ENCODE measurements at places on chromosomes 4 and X.

GRCh38 chr4:78517050-78517652 is 34.4 kb upstream of the ANXA3 start:
- peak; percentile 30 for DNase-seq

DNA sequence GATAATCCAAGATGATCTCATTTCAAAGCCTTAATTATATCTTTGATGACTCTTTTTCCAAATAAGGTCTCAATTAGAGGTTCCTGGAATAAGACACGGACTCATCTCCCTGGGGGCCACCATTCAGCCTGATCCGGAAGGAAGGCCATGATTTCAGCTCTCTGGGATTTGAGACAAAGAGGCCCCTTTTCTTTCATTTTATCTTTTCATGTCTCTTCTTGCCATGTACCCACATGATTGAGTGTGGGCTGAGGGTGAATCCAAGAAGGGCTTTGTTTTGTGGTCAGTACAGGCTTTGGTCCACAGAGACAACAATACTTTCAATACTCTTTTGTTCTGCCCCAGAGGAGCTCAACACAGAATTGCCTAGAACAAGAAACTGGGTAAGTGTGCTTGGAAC is 261.2 kb downstream of the TRIML1 start:
- no peak for DNase-seq

DNA sequence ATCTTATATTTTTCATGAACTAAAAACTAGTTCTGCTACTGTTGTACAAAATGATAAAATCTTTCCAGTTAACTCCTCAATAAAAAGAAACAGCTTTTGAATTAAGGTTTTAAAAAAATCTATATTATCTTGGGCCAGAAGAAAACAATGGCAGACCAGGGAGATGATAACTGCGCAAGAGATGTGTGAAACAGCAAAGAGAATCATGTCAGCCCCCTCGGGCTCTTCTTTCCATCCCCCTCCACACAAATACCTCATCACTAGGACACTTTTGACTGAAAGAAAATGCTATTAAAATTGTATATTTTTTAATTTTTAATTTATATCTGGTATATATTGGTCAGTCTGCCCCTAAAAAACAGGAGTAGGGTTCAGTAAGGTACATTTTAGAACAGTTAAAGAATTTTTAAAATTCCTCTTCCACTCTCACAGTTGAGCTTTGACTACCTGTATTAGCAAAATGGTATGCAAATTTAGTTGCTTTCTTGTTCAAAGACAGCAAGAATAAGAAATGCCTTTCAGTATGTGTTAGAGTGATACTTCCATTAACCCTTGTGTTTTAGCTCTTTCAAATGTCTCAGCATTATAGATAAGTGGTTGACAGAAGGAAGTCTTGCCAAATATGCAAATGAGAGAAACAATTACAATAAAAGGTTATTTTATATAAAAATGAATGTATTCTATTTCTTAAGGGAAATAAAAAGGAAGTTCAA is 36.4 kb upstream of the LCORL start:
- no peak for DNase-seq

DNA sequence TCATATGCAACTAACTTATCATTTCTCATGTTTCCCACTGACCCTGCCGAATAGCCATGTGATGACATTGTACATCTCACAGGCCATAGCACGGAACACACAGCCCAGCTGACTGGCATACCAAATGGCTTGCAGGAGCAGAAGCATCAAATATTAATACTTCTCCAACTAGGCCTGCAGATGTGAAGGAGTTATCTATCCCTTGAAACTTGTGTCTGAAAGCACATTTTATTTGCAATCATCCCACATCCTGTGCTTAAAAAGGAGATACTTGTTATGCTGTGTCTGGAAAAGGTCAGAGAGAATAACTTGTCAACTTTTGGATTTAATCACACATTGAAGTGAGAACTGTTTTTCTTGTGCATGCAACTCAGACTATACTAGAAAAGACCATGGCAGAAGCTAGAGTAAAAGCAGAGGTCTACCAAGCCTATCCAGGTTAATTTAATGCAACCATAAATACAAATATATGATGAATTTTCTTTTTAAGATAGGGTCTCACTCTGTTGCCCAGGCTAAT is 100.4 kb downstream of the IRF2 start:
- DNase-seq, result no peak

- DNase-seq, result no peak
Observed at GRCh38 chr4:180799798-180800197, 1443.4 kb upstream of the TENM3 start.

DNA sequence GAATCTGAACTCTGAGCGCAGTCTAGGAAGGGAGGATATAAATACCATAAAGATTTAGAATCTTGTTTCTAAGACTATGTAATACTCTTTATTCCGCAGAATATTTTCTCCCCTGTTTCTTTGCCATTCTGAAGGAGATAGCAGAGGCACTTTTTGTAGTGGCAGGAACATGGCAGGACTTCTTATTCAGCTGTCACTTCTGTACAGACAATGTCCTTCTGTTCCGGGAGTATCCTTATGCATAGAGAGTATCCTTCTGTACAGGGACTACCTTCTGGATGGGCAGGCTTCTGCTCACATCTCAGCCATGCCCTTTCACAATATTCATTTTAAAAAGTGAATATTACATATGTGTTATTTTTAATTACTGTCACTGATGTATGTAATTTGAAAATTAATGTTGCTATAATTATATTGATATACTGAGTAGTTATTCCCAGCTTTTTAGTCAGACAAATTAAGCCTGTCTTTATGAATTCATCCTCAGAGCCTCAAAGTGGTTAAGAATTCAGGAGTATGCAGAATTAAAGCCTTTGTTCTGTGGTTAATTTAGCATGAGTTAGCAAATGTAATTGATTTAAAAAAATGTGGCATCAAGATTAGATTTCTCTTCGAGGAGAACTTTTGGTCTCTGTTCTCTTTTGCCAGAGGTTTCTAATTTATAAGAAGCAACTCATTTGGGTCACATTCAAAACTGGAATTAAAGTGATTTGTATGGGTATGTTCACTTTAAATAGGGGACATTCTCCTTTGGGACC is 174.4 kb downstream of the FHIP1A start:
- DNase-seq, result no peak

GRCh38 chr4:109826719-109827118 is 1.1 kb upstream of the RRH start:
- peak; percentile 6 for DNase-seq

Measured in inflammatory macrophage (primary cell).